Astrocyte (in vitro differentiated cells and primary cell): ENCODE measurements at places on chromosomes 6 and 20. TPM values are rescaled to one million over a fixed set of nuclear protein-coding genes. Genes with fewer than 3 reads are reported as not detected.
A peak's percentile ranks its signal among the peaks of the same experiment; 100 is the strongest.

Gene ZNF512B
- total RNA-seq = 27.5 and 27.7 TPM in 2 replicates

Gene SNTA1
- total RNA-seq = 7.1 and 9.6 TPM in 2 replicates

DNA sequence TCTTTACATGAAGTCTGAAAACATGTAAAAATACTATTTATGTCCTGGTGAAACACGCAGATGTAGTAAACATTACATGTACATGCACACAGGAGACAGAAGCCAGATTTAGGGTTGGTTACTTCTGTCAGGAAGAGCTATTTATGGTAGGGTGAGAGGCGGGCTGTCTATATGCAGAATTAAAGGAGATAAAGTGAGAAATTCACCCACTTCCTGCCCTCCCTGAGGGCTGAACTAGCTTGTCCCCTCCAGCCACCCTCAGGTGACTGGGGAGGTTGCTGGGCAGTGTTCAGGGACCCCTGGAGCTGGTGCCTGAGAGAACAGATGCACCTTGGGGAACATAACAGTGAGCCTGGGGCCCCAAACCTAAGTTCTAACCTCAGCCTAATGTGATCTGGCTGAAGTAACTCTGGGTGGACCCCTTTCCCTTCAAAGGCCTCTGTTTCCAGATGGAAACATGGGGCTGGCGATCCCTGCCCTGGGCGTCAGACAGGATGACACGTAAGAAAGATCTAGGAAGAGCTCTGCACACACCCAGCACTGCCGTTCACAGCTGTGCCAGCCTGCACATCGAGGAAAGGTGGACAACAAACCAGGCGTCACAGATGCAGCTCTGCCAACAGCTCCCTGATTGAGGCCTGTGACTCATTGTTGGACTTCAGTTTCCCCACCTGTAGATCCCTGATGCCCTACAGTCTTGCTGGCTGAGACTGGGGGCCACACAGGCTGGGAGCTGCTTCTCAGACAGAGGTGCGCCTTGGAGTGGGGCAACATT lies 1.3 kb downstream of the PI16 start:
- DNase-seq = no peak

DNA sequence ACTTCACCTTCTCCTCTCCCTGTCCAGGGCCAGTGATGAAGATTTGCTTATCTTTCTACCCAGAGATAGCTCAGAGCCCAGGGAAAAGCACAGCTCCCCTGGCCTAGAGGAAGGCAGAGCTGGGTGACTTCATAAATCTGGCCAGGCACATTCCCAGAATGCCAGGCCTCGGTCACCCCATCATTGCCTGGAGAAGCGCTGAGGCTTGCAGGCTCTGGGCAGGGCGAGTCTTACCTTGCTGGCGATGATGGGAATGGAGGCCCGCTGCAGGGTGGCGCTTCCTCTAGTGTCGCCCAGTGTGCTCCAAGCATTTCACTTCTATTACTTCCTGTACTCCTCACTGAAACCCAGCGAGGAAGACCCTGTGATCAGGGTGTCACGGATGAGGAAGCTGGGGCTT lies 60.1 kb downstream of the DAAM2 start:
- no peak for DNase-seq

DNA sequence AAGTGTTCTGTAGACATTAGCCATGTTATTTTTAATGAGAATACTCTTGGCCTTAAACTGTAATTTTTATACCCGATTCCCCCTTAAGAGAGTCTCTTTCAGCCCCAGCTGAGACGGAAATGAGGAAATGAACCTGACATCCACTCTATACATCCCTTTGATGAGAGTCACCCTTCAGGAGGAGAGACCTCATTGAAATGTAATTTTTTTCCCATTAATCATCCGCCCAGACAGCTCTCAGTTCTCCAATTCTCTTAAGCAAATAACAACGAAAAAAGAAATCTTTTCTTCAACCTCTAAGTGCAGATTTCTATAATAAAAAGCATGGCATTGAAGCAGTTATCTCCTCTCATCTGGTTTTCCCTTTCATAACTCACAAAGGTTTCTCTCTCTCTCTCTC lies 243.8 kb upstream of the PMEPA1 start:
- peak; percentile 72 for DNase-seq
